ENCODE measurements at places on chromosomes 2 and 18.
A peak's percentile ranks its signal among the peaks of the same experiment; 100 is the strongest.

DNA sequence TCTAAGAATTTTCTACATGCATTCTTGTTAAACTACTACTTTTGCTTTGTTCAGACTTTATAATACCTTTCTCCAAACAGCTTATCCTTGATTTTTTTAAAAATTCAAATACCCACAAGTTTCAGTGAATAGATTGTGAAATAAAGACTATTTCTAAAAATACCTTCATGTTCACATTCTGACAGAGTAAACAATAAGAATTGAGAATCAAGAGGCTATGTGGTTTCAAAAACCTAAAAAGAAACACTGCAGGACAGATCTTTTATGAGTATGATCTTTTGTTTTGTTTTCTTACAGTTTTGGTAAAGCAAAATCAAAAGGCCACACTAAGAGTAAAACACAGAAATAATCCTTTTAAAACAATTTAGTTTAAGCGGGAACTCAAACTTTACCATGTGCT is 21.2 kb downstream of the ALS2 start:
- DNase-seq: no peak

- DNase-seq: no peak
Observed at GRCh38 chr2:109331081-109331480, 202.1 kb downstream of the SH3RF3 start.

DNA sequence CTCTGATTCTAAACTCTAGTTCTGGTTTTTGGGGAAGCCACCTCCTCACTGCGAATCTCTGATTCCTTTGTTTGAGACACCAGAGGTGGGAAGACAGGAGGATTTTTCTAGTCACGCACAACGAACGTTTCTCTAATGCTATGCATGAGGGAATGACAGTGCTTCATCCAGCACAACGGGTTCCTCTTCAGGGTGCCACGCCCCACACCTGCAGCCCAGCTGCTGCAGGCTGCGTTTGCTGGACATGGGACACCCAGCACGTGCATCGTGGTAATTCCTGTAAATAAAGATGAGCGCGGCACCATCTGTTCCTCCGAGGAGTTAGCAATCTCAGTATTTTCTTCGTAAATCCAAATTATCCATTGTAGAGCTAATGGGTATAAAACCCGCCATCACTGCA is 37.5 kb upstream of the TPO start:
- DNase-seq: no peak

GRCh38 chr2:196201229-196202009 is 30.0 kb upstream of the STK17B start:
- no peak for DNase-seq

GRCh38 chr18:58387716-58388115 is 241.2 kb downstream of the ALPK2 start:
- DNase-seq: no peak

DNA sequence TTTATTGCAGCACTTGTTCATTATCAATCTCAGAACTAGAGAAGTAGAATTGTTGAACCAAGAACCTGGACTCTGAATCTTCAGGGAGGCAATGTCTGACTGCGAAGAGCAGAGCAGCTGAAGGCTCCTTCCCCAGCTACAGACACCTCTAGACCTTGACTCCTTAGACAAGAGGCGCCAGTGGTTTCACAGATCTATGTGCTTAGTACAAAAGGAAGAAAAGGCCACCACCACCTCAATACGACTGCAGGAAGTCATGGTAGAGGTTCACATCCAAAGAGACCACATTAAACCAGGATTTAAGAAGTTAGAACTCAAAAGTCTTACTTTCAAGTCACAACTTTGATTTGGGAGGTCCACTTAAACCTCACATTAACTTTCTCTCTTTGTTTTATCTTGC is 158.1 kb upstream of the VRK2 start:
- no peak for DNase-seq

DNA sequence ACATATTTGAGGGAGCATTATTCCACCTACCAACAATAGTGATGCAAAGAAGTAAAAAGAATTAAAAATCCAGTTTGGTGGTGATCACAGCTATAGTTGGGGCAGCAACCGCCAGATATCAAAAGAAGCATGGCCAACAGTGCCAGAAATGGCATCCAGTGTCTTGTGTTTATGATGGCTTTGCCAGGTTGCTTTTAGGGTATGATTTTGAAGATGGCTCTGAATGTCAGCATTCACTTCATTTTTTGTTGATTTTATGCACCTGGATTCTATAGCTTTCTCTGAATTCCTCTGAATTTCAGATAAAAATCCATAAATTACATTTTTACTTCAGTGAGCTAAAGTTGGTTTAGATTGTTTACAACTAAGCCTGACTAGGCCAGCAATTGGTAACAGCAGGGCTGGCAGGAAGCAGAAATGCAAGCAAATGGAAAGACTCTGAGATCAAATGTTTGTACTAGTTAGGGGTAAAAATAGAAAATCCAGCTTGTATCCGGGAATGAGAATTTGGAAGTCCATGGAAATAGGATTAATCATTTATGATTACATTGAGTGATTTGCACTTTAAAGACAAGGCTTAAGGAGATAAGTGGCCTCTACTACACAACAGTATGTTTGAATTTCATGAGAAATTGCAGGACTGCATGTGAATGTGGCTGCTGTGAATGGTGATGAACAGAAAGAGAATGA is 40.4 kb downstream of the COL3A1 start:
- no peak for DNase-seq

DNA sequence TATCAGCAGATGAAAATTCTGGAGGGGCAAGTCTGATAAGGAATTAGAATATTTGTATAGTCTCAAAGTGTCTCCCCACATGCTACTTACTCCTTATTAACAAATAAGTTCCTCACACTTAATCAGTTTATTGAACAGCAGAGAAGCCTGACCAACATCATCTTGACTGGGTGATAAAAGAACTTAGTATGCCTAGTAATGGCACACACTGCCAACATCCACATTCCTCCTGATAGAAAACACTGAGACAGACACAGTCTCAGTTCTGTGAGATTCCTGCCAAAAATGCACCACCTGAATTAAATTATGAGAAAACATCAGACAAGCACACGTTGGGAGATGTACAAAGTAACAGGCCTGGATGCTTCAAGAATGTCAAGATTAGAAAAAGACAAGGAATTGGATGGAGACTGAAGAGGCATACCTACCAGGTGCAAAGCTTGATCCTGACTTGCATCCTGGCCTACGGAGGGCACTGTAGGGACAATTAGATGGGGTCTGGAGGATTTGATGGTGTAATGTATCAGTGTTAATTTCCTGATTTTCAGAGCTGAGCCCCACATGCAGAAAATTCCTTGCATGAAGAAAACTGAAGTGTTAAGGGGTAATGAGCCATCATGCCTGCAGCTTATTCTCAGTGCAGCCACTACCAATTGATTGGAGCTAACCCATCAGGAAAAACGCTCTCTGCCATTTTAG is 200.4 kb upstream of the SH3BP4 start:
- no peak for DNase-seq

GRCh38 chr2:145802133-145802532 is 1282.2 kb upstream of the ZEB2 start:
- no peak for DNase-seq

DNA sequence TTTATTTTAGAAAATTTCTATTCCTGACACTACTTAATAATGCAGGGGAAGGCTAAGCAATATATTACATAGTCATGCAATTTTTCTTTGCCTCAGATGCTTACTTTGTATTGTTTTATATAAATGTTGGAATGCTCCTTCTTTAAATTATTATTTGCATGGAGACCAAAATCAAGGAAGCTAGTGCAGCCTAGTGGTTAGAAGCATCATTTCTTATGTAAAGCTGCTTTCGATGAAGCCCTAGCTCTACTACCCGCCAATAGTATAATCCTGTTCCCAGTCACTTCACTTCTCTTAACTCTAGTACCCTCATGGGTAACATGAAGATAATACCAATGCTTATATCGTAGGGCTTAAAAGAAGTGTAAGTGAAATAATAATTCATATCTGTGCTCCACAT is 198.9 kb downstream of the LRATD1 start:
- DNase-seq: no peak

DNA sequence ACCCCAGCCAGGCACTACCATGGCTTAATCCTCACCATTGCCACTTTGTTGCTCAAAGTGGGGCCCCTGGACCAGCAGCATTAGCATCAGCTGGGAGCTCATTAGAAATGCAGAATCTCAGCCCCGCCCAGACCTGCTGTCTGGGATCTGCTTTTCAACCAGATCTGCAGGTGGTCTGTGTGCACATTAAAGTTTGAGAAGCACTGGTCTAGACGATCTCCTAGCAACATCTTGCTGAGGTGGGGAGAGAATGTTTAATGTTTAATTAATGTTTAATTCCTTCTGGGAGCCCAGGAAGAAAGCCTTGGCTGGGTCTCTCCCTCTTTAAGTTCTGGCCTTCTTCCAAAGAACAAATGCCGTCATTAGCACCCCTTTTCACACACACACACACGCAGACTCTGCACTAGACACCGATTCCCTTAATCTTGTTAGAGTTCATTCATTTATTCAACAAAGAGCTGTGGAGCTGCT is 53.7 kb downstream of the EDAR start:
- DNase-seq: no peak

- DNase-seq: peak; percentile 42
Observed at GRCh38 chr18:36187826-36188721, 777 bp downstream of the MOCOS start.

DNA sequence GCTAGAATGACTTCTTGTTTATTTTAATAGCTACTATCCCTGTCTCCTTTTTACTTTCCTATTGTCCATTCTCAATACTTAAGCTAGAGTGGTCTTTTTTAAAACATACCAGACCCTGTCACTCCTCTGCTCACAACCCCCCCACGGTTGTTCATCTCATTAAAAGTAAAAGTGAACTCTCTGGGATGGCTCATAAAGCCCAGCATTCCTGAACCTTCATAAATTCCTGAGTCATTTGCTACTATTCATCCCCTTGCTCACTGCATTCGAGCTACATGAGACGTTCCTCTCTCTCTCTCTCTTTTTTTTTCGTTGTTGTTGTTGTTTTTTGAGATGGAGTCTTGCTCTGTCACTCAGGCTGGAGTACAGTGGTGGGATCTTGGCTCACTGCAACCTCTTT is 148.7 kb upstream of the DSEL start:
- DNase-seq: no peak

DNA sequence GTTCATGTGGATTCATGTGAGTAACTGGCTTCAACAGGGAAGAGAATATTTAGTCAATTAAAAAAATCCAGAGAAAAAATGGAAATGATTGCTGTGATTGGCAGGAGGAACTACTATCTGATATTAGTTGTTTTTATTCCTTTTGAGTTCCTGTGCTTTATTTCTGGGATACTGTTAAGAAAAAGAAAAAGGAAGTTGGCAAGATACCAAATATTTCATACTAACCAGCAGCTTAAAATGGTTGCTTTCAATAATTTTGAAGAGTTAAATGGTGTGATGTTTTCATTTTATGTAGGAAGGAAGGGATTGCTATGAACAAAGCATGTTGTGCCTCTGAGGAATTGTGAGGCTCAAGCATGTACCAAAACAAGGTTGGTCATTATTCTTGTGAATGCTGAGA is 8.1 kb upstream of the MTX2 start:
- DNase-seq: no peak

- DNase-seq: no peak
Observed at GRCh38 chr2:228786901-228787300, 484.2 kb downstream of the PID1 start.

GRCh38 chr2:233600386-233600785 is 17.0 kb upstream of the UGT1A8 start:
- no peak for DNase-seq

GRCh38 chr18:77210249-77210648 is 39.4 kb upstream of the GALR1 start:
- DNase-seq: no peak

- DNase-seq: no peak
Observed at GRCh38 chr2:237996021-237996593, 29.3 kb downstream of the UBE2F start.

DNA sequence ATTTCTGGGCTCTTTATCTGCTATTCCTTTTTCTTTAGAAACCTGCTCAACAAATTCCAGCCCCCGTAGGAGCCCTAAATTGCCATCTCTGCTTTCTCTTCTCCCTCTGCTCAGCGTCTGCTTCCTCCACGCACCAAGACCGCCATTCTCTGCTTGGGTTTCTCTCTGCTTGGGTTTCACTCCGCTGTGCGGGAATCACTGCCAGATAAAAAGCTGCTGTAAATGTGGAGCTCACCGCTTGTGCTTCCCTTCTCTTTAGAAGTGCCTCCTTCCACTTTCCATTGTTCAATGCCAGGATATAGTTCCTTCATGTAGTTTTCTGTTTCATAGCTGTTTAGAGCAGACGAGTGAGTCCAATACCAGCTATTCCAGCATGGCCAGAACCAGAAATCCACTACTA is 45.9 kb downstream of the TMEM237 start:
- DNase-seq: no peak

GRCh38 chr2:129299756-129300155 is 679.7 kb upstream of the RAB6C start:
- no peak for DNase-seq

GRCh38 chr2:63743982-63744966 is 97.4 kb upstream of the UGP2 start:
- no peak for DNase-seq

DNA sequence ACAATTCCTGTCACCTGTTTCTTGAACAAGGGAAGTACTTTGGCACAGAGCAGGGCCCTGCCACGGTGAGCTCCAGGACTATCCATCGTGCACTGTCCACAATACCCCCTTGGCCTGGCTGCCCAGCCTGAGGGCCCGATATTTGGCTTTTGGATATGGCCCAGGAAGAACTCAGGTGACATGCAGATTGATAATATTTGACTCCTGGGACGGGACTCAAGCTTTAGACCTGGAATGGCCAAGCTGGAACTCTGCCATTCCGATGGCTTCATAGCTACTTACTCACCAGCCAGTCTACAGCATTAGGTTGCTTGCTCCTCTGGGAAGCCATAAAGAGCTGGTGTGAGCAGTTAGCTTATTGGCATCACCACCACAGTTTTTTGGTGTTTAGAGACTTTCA is 26.6 kb downstream of the EML6 start:
- DNase-seq: no peak

GRCh38 chr2:102046135-102046986 is 54.6 kb downstream of the IL1R2 start:
- no peak for DNase-seq

- no peak for DNase-seq
Observed at GRCh38 chr2:177929662-177930522, 142.7 kb downstream of the PDE11A start.

DNA sequence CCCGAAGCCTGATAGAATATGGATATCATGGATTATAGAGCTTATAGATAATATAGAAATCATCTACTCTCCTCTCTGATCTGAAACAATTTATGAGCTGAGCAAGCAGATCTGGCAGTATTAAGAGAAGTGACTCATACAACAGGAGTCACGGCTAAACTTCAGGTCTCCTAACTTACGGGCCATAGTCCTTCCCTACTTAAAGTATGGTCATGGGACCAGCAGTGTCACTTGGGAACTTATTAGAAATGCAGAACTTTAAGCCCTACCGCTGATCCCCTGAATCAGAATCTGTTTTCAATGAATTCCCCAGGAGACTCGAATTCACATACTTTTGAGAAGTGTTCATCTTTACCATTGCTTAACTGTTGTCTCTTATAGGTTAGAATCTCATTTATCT is 195.7 kb upstream of the FANCL start:
- no peak for DNase-seq

- no peak for DNase-seq
Observed at GRCh38 chr2:226730481-226730880, 69.1 kb downstream of the IRS1 start.
